Stomach (tissue), 19 donors: ENCODE measurements at places on chromosomes 7 and 10.

DNA sequence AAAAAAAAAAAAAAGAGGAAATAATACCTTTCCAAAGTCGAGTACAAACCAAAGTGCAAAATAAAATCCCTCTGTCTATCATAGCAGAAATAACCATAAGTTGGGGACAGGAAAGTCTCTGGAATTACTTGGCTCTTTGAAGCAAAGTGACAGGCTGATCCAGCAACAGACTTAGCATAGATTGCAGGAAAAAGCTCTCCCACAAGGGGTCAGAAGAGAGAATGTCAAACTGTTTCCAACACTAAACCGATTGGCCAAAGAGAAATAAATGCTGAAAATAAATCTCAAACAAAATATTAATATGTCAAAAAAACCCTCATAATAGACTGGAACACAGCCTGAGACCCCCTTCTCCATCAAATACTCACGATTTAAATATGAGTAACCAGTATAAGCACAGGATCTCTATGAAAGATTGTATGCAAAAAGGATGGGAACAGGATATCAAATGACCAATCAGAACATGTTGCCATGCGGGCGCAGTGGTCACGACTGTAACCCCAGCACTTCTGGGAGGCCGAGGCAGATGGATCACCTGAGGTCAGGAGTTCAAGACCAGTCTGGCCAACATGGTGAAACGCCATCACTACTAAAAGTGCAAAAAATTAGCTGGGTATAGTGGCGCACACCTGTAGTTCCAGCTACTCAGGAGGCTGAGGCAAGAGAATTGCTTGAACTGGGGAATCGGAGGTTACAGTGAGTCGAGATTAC is 1000.7 kb upstream of the LRRN3 start:
- peak; percentile 41 for DNase-seq

DNA sequence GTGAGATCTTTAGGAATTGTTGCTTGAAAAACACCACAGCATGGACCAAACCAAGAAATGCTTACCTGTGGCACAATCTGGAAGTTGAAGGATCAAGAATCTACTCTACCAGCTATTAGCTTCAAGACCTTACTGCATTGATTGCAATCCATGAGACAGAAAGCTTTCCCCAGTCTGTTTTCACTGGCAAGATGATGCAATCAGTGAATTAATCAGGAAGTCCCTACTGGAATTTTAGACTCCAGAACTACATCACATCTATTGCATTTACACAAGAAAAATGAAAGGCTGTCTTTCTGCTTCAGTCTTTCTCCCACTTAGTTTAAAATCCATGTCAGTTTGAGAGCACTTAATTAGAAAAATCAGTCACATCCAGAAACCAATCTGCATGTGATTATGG is 191.7 kb downstream of the TFEC start:
- DNase-seq: no peak

- no peak for DNase-seq
Measured at GRCh38 chr7:151252961-151253711, 4.6 kb upstream of the SMARCD3 start.

DNA sequence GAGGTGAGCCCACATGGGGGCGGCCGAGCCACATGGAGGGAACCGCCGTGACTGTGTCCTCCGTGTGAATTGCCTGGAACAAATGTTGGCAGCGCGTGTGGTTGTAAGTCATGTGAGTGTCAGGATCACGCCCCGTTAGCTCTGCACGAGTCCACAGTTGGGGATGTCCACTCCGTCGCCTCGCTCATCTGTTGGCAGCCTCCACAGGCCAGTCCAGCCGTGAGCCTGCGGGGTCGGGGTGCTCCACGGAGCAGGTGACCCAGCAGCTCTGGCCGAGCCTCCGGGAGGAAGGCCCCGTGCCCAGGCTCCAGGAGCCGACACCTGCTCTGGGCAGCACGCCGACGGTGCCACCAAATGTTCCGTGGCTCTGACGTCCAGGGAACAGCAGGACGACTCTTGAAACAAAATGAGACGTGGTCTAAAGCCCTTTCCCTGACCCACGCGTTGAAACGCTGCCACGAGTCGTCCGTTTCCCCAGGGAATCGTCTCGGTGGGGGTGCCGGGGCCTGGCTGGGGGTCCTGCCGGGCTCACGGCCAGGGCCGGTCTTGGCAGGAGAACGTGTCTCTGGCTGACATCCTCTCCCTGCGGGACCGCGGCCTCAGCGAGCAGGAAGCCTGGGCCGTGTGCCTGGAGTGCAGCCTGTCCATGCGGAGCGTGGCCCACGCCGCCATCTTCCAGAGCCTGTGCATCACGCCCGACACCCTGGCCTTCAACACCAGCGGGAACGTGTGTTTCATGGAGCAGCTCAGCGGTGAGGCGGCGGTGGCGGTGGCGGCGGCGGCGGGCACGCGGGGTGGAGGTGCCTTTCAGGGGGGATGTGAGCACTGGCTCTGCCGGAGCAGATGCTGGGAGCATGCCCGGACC is 7.0 kb downstream of the KNDC1 start:
- peak; percentile 56 for DNase-seq

- no peak for DNase-seq
Measured at GRCh38 chr7:145884716-145885514, 231.7 kb upstream of the CNTNAP2 start.

- peak; percentile 25 for DNase-seq
Measured at GRCh38 chr7:99218406-99219184, 10.7 kb upstream of the KPNA7 start.
